ENCODE measurements at places on chromosomes 1 and 21.

- DNase-seq, result no peak
These were observed 29.5 kb downstream of the EGLN1 start for GRCh38 chr1:231392389-231393131.

DNA sequence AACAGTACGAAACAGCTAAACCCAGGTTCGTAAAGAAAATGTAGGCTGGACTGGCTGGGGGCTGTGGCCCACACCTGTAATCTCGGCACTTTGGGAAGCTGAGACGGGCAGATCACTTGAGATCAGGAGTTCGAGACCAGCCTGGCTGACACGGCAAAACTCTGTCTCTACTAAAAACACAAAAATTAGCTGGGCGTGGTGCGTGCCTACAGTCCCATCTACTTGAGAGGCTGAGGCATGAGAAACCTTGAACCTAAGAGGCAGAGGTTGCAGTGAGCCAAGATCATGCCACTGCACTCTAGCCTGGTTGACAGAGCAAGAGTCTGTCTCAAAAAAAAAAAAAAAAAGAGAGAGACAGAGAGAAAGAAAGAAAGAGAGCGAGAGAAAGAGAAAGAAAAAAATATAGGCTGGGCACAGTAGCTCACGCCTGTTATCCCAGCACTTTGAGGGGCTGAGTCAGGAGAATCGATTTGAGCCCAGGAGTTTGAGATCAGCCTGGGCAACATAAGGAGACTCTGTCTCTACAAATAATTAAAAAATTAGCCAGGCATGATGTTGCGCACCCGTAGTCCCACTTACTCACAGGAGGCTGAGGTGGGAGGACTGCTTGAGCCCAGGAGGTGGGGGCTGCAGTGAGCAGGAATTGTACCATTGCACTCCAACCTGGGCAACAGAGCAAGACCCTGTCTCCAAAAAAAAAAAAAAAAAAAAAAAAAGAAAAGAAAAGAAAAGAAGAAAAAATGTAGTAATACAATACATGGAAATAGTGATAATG lies 35.7 kb downstream of the CAPZB start:
- DNase-seq, result no peak

DNA sequence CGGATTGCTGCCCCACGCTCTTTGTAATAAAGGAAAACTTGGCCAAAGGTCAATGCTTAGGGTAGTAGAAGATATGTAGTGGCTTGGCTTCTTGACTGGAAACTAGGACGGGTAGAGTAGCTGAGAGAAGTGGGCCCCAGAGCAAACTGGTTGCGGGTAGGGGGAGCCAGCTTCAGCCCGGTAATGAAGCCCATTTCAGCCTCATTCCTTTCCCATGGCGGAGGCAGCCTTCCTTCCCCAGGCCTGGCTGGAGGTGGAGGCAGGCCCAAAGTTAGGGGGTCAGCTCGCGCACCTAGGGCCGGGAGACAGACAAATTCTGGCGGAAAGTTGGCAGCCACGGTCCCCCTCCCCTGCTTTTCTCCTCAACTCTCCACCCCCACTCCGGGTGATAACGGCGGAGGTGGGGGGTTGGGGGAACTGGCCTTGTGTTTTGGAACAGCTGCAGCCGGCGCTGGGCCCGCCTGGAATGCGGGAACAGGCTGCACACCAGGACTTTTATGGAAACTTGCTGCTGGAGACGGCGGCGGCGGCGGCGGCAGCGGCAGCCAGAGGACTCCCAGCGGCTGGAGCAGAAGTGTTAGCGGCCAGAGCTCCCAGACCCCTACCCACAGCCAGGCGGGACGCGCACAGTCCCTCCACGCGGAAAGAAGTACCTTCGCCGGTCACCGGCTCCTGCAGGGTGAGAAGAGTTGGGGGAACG lies at the start of gene NEXN:
TSS of gene NEXN (plus strand) at position 544 of the 700 bp plus-strand sequence. CDS start 27,483 bp downstream, outside the sequence.
- DNase-seq, result no peak

GRCh38 chr1:203038217-203038741 lies 12.0 kb downstream of the PPFIA4 start:
- DNase-seq, result no peak

GRCh38 chr1:203267912-203268311 lies 37.4 kb upstream of the BTG2 start:
- no peak for DNase-seq

DNA sequence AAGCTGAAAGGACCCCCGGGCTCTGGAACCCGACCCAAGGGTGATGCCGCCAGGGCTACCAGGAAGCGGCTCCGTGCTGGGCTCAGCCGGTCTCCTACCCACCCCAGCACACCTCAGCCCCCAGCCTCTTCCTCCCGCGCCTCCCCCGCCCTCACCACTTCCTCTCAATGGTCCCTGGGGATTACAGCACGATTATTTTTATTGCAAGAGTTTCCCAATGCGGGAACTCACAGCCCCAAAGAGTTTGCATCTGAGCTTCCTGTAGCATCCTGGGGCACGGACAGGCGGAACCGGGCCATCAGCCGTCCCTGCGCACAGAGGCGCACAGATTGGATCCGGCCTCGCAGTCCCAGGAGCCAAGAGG lies 8.7 kb upstream of the SLX9 start:
- DNase-seq, result no peak

- no peak for DNase-seq
These were observed 182.8 kb downstream of the EIF4G3 start for GRCh38 chr1:20993716-20994575.

- DNase-seq, result no peak
These were observed 26.5 kb downstream of the LRRN2 start for GRCh38 chr1:204659056-204659455.

GRCh38 chr1:183142171-183142570 lies 43.9 kb upstream of the LAMC2 start:
- no peak for DNase-seq

GRCh38 chr1:218983433-218983832 lies 190.2 kb upstream of the LYPLAL1 start:
- DNase-seq, result no peak

- no peak for DNase-seq
These were observed 35.2 kb downstream of the GORAB start for GRCh38 chr1:170567214-170567613.

DNA sequence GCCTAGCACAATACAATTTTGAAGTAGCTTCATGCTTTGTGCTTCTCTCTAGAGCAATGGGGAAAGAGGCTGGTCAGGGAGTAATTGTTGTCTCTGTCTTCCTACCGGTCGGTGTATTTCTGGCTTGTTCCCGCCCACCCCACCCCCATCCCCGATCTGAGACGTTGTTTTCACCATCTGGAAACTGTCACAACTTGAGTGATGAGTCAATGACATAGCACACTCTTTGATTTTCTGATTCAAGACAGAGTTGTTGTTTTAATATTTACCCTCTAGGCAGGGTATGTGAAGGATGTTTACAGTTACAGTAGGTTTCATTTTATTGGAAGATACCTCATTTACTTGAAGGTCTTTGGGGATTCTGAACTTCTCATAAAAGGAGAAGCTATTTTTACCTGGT lies 7.0 kb downstream of the IL12RB2 start:
- no peak for DNase-seq

DNA sequence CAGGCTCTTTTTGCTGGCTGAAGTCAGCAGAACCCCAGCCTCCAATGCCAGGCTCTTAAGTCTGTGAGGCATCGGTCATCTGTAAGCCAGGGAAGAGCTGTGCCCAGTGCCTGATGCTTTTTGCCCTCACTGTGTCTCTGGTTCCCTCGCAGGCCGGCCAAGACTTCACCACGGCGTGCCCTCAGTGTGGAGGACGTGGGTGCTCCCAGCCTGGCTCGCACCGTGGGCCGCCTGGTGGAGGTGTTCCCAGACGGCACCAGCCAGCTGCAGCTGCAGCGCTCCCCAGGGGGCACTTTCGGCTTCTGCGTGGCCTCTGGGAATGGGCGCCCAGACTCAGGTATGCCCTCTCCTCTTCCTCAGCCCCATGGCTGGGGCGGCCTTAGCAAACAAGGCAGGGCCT lies 32.5 kb downstream of the KIAA1614 start:
- DNase-seq, result no peak

- DNase-seq, result no peak
These were observed 126.2 kb upstream of the SMYD2 start for GRCh38 chr1:214154596-214155292.

DNA sequence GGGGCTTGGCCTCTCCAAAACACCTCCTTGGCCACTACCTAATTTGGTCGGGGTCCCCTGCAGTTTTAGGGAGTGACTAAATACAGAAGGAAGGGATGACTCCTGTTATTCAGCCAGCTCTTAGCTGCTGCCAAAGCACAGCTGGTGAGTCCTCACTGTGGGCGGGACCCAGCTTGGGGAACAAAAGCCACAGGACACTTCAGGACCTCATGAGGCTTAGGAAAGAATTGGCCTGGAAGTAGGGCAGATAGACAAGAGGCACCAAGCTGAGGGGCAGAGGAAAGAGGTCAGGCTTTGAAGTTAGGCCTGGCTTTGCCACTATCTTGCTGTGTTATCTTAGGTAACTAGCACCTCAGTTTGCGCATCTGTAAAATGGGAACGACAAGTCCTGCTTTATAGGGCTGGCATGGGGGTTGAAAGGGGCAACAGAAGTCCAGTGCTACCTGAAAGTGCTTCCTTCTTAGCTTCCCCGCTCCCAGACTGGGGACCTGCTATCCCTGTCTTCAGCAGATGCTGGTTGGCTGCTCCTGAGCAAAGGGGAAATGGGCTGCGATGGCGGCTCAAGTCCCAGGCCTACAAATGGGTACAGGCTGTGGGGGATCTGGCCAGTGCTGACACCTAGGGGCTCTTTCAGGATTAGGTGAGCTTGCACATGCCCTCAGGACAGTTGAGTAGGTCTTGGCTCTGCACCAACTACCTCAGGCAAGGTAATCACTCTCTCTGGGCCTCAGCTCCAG lies 15.7 kb downstream of the IFI6 start:
- no peak for DNase-seq

DNA sequence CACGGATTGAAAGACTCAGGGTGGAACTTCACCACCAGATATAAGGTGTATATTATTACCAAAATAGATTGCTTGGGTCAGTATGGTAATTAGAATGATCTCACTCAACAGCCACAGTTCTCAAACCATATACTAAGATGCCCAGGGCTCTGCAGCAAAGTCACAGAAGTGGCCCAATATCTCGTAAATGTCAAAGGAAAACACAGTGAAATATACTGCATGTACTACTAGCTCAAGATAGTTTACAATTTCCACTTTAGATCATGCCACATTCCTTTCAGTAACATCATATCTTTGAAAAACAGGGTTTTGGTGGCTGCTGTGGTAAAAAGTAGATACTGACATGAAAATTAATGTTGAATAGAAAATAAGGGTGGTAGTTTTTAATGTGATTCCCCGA lies 180.3 kb upstream of the ATP1B1 start:
- no peak for DNase-seq

DNA sequence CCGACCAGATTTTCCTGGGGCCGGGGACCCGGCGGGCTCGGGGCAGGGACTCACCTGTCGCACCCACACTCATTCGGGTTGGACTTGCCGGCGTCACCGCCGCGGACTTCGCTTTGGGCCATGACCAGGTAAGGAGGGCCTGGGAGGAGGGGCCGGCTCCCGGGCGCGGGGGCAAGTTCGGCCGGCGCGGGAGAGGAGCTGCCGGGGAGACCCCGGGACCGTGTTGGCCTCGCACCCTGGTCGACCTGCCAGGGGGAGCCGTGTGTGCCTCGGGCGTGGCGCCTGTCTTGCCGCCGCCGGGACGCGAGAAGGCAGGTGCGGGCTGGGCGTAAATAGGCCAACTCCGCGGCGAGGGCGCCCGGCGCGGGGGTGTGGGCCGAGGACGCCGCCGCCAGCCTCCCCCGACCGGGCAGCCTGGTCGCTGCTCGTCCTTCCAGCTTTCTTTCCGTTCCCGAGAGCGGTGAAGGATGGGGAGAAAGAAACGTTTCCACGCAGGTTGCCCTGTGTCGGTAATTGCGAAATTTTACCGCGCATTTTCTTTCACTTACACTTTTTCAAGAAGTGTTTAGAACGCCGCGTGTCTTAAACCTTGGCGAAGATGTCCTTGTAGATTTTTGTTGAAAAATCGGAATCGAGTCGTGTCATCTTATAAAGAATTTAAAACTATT lies 558 bp downstream of the USP1 start:
- peak; percentile 21 for DNase-seq

GRCh38 chr1:184792450-184792969 lies 37.9 kb upstream of the EDEM3 start:
- DNase-seq, result no peak

GRCh38 chr1:22217811-22218460 lies 75.0 kb upstream of the WNT4 start:
- DNase-seq, result no peak

DNA sequence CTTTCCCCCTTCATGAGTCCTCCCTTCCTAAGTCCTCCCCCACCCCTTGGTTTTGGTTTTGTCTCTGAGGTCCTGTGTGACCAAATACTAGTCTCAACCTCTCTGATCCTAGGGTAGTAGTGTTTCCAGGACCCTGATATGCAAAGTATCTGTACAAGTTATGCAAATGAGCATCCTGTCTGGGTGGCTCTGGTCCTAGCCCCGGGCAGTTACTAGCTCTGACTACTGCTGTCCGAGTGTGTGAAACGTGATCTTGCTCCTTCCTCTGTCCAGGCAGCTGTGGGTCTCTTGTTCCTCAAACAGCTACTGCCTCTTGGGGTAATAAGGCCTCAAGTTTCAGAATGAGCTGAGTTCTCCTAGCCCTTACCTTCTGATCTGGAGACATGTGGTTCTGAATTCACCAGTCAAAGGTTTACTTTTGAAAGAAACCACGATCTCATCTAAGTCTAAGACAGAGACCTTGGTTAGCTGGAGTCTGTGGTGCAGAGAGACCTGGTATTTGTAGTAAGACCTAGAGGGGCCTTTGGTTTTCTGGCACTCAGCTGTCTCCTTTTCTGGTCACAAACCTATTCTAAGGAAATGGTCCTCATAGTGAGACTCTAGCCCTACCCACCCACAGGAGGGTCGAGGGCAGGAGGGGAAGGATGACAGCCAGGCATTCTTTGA lies 31.0 kb upstream of the IL19 start:
- no peak for DNase-seq

DNA sequence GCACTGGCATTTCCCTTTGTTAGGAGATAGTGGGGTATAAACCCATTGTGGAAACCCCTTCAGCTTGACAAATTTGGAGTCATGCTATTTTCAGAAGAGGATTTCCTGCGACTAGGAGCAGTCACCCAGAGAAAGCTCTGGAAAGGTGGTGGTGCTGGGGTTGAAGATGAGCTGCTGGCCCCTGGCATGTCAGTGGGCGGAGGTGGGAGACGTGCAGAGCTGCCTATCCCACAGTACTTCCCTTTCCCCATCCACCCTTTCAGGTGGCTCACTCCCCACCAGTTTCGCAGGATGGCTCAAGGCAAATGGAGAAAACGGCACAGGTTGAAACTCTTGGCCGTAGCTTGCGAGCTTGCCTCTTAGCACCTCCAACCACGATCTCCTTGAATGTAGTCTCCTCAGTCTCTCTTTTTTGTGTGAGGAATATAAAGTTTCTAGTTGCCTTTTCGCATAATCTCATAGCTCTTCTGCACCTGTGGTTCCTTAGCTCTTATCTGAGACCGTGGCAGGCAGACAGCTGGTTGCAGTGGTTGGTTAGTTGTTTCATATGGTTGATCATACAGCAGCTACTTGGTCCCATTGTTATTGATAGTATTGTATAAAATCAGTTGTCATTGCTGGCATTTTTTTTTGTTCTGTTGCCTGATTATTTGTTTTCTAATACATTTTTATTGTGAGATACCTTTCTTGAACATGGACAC lies 48.2 kb downstream of the ADARB1 start:
- DNase-seq, result no peak

Measured in activated CD4-positive, alpha-beta T cell treated with anti-CD3 and anti-CD28 coated beads, Interleukin-2, amount 50 U/mL, for 4 hours (primary cell).